ENCODE measurements at places on chromosomes 3 and 15.

- DNase-seq = no peak
These were observed 209.6 kb upstream of the MCTP2 start for GRCh38 chr15:94021621-94022320.

DNA sequence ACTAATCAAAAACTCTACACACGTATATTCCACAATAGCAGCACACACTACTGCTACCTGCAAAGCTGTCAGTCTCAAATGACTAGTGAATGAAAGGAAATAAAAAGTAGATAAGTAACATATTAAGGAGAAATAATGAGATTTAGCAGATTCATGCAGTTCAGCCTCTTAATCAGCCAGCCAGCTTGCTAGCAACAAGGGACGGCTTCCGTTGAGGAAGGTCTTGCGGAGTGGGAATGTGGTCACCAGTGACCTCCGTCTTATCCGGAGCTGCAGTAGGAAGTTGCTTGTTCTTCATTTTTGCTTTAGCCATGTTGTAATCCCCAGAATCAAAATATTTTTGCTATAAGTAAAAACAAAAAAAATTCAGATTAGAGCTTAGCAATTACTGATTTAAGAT, 17.1 kb downstream of the ARPP19 start:
- no peak for DNase-seq

GRCh38 chr3:37183375-37183831, 9.0 kb upstream of the LRRFIP2 start:
- no peak for DNase-seq

DNA sequence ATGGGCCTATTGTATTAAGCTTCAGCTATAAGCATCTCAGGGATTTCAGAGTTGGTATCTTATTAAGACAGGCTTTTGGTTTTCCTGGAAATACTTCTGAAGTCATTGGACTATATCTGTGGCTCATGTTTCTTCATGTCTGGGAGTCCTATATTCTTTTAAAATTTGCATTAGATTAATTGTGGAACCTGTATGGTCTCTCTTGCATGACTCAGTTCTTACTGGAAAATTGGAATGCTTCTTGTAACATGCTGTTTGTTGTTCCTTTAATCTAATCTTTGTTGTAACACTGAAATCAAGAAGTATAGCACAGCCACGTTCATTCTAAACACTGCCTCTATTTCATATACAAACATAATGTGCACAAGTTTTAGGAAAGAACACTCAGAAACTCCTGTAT, 208.1 kb downstream of the RBMS3 start:
- DNase-seq = no peak

- DNase-seq = no peak
These were observed 721.2 kb downstream of the NAALADL2 start for GRCh38 chr3:175580318-175580717.

DNA sequence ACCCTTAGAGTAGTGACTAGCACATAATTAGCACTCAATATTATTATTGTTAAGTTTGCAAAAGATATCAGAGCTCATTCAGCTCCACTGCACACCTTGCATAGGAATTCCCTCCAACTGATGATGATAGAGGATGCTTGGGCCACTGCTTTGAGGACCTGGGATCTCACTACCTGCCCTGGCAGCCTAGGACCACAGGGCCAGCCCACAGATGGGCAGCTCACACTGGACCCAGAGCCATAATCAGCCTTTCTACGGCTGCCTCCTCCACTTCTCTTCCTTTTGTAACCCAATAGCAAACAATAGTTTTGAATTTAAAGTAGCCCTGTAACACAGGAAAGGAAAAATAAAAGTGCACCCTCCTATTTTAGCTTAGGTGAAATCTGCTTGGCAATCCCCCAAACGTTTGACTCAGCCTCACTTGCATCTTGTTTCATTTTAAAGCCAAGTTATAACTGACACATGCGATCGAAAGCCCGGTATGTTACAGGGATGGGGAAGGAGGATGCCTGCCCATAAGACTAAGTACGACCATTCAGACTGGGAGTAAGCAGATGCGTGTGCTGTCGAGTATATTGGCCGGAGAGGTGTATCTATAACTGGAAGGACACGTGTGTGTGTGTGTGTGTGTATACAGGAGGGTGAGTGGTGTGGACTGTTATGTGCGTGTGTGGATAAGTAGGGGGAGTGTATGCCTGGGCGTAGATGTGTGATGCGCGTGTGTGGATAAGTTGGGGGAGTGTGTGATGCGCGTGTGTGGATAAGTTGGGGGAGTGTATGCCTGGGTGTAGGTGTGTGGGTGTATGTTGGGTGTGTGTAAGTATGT, 65.9 kb downstream of the CPN2 start:
- no peak for DNase-seq

DNA sequence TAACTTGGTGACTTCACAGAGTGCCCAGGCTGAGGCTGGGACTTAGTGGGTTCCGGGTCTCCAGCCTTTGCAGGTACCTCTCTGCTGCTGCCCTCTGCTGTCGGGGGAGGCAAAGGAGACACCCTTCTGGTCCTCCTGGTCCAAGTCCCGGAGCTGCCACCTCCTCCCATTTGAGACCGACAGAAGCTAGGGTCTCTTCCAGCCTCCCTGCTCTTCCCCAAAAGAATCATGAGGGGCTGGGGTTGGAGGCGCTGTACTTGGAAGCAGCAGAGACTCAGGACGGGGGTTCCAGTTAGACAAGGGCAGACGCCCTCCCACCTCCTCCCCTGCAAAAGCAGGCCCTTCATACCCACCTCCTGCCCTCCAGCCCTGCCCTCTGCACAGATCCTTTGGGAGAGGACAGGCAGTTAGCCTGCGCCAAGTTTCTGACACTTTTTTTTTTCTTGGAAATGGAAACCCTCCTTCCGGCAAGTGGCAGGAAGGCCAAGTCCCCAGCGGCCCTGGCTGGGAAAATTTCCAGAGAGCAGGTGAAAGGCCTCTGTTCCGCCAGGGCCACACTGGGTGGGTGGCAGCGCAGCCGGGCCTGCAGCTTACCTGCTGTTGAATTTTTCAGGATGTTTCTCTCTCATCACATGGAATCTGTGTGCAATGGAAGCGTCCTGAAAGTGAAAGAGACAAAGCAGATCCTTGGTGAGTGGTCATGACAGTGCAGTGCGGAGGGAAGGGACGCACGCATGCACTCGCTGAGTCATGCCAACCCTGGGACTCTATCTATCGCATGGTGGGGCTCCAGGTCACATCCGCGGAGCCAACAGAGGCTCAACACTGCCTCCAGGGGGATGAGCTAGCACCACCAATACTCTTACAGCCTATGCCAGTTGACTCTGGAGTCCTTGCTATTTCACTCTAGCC, 119.9 kb downstream of the DGKG start:
- peak; percentile 43 for DNase-seq

DNA sequence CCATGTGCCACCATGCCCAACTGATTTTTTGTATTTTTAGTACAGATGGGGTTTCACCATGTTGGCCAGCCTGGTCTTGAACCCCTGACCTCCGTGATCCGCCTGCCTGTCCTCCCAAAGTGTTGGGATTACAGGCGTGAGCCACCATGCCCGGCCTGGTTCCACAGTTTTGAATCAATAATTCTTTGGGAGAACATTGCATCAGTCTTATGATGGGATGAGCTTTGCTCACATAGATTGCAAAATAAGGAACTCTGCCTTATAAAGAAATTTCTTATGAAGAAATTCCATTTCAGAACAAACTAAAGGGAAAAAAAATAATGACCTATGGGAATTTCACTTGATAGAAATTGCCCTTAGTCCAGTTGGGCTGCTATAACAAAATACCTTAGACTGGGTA, 15.8 kb upstream of the TMPRSS7 start:
- no peak for DNase-seq

GRCh38 chr3:101333883-101334282, 13.5 kb upstream of the IMPG2 start:
- DNase-seq = no peak

DNA sequence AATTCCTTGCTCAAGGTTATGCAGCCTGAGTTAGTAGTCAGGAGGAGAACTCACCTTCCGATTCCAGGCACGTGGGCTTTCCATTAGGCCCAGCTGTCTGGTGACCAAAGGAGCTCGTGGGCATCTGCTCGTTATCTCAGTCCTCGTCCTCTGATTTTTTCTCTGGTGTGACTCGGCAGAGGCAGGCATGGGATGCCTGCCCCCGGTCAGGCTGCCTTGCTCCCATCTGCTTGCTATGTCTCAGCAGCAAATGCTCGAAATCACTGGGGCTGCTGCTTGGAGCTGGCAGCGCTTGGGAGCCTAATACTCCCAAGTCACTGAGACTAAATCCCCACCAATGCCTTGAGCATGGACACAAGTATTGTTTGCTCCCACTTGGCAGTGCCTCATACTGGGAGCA, 84.5 kb upstream of the NMNAT3 start:
- DNase-seq = no peak

DNA sequence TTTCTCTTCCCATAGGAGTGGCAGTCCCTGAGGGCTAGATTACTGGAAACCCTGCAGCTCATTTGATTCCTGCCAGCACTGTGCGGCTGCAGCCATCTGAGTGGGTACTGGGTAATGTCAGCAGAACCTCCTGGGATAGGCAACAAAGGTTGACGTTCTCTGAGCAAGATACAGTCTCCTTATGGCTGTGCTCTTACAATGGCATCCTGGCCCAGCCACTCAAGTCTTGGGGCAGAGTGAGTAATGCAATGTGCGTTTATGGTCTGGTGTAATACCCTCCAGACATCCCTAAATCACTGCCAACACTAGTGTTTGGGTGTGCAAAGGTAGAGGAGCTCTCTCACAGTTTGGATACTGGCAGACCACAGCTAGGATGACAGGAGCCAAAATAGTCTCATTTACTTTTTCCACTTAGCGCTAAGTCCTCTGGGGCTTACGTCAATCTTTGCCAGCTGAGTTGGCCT, 775.8 kb downstream of the ZNF385D start:
- DNase-seq = no peak

DNA sequence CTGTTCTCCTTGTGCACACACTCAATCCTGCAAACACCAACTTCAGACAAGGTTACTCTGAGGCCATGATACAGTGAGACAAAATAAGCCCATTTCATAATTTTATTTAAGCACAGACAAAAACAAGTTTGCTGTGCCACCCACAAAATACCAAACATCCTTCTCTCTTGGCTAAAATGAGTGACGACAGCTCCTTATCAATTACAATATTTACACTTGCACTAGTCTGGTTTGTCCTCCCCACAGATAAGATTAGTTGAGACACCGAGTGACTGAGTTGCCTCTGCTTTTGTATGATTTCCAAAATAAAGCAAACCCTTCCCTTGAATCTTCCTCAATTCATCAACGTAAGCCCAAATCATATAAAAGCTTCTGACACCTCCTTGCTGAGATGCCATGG, 233.5 kb upstream of the ATP10A start:
- no peak for DNase-seq

DNA sequence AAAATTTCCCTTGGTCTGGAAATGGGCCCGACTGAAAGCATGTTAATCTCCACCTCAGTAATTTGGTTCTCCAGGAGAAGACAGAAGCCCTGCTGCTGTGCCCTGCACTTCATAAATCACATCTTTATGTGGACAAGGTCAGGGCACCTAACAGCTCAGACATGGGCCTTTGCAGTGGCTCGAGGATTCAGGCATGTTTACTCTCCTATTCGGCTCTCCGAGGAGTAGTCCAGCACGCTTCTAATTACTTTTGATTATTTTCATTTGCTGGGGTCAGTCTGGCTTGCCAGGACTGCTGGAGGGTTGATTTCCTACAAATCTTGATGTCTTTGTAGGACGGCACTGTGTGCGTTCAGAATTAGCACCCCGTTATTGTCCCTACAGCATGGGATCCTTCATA, 511.2 kb downstream of the MECOM start:
- no peak for DNase-seq

- DNase-seq = no peak
These were observed 88.1 kb downstream of the RTP4 start for GRCh38 chr3:187456250-187456649.

DNA sequence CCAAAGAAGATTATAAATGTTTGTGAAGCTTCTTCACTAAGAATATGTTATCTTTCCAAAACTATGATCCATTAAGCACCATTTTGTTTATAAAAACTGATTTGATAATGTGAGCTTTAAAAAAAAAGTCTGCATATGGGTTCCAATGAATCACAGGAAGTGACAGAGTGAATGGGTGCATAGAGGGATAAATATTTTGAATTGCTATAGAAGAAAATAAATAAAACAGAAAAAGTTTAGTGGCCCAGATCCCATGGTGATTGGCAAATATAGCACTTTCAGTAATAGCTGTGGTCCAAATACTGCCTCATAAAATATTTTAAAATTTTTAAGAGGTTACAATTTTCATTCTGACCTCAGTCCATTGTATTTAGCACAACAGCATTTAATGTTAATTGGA, 19.2 kb downstream of the CPA3 start:
- no peak for DNase-seq

- DNase-seq = no peak
These were observed 2.9 kb upstream of the MKRN2 start for GRCh38 chr3:12553921-12554391.

DNA sequence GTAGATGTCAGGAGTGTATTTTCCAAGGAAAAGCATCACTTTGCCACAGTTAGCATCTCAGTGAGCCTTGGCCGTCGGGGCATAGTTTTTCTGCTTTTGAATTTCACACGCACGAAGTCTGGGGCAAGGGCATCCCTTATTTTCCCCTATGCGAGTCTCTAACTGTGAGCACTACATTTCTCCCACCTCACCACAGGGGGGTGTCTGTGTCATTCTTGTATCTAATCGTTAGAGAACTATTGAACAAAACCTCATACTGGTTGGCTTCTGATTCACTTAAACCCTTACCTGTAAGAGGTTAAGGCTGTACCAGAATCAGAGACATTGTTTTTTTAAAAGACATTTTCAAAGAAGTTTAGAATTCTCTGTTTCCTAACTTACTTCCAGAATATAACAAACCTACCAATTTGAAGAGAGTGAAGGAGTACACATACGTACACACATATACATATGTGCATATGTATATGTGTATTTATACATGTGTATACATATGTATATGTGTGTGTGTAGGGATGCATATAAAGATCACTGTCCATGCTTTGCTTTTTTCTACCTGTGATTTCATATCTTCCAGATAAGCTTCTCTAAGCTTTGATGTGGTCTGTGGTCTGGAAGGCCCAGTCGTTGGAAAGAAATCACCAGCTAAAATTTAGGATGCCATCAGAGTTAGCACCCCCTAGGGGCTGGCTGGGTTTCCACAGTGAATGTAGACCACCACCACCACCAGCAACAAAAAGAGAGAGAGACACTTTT, 49.4 kb downstream of the MYZAP start:
- no peak for DNase-seq
